ENCODE measurements at places on chromosomes 2 and 18. TPM values are rescaled to one million over a fixed set of nuclear protein-coding genes. Genes with fewer than 3 reads are reported as not detected.

- DNase-seq, result no peak
Observed at GRCh38 chr2:220513573-220514288, 886.3 kb downstream of the SLC4A3 start.

TTN gene
- polyA plus RNA-seq, result 178 TPM

DNA sequence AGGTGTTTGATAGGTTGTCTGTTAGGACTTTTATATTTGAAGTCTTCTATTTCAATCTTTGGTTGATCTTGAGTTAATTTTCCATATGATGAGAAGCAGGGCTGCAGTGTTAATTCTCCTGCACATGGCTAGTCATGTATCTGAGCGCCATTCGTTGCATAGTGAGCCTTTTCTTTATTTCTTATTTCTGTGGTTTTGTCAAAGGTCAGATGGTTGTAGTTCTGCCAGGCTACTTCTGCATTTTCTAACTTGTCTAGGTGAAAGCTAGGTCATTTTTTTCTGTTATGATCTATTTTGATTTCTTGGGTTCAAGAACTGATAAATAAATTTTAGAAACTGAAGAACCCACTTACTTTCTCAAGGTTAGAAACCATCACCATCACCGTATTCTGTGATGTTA lies 56.7 kb downstream of the CCDC74A start:
- DNase-seq, result no peak

GRCh38 chr18:21538230-21538629 lies 62.3 kb downstream of the ESCO1 start:
- DNase-seq, result no peak

DNA sequence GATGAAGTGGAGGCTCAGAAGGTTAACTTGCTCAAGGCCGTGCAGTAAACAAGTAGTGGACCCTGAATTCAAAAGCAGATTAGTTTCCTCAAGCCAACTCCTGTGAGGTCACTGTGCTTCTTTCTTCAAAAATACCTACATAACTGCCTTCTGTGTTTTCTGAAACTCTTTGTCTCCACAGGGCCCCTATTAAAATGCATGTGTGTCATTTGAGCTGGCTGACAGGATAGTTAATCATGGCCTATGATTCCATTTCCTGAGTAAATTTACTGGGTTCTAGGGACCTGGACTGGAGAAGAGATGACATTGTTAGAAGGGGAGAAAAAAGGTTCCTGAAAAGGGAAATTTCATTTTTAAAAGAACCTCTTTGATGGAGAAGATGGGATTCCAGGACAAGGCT lies 12.9 kb upstream of the DTNA start:
- DNase-seq, result no peak

TNS1 gene
- 114 TPM for polyA plus RNA-seq

GALNT13 gene
- polyA plus RNA-seq, result 1.8 TPM

- no peak for DNase-seq
Observed at GRCh38 chr2:200367155-200367554, 60.7 kb downstream of the SPATS2L start.

DSC3 gene
- 1.5 TPM for polyA plus RNA-seq

FER1L5 gene
- polyA plus RNA-seq, result 1.1 TPM

WDSUB1 gene
- 8.1 TPM for polyA plus RNA-seq

DNA sequence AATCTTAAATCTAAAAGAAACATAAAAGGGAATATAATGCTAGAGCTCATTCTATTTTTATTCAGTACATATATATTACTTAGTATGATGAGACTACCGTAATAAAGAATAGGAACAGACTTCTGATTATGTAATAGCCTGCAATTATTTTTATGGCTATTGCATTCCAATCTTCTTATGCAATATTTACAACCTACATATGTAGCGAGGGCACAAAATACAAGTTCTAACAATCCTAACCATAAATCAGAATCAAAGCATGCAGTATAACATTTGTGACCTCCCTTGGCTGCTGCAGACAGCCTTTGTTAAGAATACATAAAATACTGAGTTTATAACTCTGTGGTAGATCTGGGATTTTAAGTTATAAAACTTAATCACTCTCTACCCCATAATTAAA lies 177.6 kb downstream of the BABAM2 start:
- DNase-seq, result no peak

FOXD4L1 gene
- polyA plus RNA-seq, result 3.2 TPM

FBLN7 gene
- 7.8 TPM for polyA plus RNA-seq

UGT1A5 gene
- not detected for polyA plus RNA-seq

GRCh38 chr2:217484046-217484445 lies 518.7 kb downstream of the TNS1 start:
- no peak for DNase-seq

GRCh38 chr18:9642799-9643462 lies 28.6 kb upstream of the PPP4R1 start:
- no peak for DNase-seq

RIT2 gene
- not detected for polyA plus RNA-seq

TXNDC2 gene
- polyA plus RNA-seq, result not detected

ANKZF1 gene
- 17.3 TPM for polyA plus RNA-seq

DNA sequence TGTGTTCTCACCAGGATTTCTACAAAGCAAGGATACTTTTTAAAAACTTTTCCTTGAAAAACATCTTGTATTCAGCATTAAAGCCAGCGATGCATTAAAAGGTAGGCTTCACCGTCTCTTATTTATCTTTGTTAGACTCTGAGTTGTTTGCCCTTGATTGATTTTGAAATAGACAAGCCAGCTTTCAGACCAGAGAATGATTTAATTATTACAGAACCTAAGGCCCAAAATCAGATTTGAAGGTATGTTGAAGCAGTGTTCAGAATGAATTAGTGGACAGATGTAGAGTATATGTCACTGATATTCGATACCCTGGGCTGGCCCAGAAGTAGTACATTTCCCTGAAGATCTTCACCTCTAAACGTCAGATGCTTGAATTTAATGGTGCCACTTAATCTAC lies 136.4 kb downstream of the THSD7B start:
- no peak for DNase-seq

GPR45 gene
- polyA plus RNA-seq, result not detected

NEMP2 gene
- polyA plus RNA-seq, result 9.6 TPM

MAPK4 gene
- polyA plus RNA-seq, result 10.5 TPM

- DNase-seq, result no peak
Observed at GRCh38 chr18:79309614-79310358, 85.9 kb upstream of the NFATC1 start.

All from muscle of back (tissue), 13 donors.